ENCODE measurements at places on chromosomes 5 and 9.

- DNase-seq: no peak
Measured at GRCh38 chr5:162529886-162530285, 462.3 kb downstream of the GABRG2 start.

- DNase-seq: no peak
Measured at GRCh38 chr5:6611334-6612256, 21.2 kb downstream of the NSUN2 start.

- no peak for DNase-seq
Measured at GRCh38 chr5:10384483-10384882, 31.0 kb downstream of the MARCHF6 start.

DNA sequence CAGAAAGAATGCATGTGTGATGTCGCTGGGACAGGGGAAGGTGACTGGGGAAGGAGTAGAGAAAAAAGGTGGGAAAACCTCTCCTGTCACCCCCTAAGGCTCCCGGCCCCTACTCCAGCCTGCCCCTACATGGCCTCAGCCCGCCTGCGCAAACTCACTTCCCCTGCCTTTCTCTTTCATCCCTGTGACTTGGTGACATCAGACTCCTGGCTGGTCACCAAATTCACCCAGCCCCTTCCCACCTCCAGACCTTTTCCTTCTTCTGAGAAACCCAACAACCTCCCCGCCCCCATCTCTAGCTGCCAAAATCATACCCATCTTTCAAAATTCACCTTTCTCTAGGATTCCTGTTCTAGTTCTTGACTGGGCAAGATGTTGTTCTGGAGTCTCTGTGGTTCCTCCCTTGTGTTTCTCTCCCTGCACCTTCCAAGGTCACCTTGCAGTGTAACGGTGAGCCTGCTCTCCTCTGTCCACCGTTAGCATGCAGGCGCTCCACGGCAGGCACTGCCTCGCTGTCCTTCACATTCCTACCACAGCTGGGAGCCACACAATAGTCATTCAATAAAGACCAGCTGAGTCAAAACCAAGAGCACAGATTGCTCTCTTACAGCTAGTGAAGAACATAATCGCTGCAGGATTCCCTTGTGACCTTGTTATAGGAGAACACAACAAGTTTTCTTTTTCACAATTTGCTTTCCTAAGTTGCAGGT is 134.5 kb downstream of the FANCC start:
- DNase-seq: no peak

DNA sequence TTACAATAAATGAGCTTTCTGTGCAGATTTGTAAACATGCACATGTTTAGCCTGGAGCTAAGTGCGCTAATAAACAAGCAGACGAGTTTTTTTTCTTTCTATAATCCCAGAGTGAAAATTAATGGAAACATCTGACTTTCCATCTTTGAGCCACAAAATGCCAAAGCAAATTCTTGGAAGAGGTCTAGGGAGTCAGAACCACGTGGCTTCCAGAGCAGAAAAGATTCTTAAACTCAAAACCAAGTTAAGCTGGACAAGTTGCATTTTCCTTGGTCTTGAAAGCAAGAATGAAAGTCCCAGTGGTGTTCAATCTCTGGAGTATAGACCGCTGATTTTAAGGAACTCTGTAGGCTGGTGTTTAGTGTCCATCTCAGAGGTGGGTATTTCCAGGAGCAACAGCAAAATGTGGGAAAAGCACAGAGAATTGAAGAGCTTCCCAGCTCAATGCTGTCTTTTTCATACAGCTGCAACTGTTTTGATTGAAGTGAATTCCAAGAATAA is 71.4 kb downstream of the MYO10 start:
- DNase-seq: no peak

DNA sequence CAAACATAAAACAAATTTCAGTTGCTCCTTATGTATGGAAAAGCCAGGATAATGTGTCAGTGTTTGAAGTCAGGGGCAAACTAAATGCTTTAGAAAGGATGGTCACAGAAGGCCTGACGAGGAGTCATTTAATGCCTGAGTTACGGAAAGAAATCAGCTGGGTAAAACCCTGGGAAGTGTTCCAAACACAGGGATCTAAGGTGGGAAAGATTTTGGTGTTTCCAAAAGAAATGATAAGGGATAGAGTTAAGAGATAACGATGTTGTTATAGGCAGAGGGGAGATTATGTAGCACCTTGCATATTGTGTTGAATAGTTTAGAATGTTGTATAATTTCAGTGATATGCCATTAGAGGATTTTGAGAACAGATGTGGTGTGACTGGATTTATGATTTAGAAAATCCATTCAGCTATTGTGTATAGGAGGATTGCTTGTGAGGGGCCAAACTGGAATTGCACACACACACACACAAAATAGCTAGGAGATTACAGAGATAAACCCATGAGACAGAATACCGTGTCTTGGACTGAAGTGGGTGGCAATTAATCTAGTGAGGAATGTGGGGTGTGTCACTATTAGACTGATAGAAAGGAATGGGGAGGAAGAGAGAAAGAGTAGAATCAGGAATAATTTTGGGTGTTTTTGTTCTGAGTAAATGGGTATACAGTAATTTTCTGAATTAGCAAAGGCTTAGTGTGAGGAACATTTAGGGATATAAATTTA is 274.2 kb upstream of the DAB2 start:
- DNase-seq: no peak

DNA sequence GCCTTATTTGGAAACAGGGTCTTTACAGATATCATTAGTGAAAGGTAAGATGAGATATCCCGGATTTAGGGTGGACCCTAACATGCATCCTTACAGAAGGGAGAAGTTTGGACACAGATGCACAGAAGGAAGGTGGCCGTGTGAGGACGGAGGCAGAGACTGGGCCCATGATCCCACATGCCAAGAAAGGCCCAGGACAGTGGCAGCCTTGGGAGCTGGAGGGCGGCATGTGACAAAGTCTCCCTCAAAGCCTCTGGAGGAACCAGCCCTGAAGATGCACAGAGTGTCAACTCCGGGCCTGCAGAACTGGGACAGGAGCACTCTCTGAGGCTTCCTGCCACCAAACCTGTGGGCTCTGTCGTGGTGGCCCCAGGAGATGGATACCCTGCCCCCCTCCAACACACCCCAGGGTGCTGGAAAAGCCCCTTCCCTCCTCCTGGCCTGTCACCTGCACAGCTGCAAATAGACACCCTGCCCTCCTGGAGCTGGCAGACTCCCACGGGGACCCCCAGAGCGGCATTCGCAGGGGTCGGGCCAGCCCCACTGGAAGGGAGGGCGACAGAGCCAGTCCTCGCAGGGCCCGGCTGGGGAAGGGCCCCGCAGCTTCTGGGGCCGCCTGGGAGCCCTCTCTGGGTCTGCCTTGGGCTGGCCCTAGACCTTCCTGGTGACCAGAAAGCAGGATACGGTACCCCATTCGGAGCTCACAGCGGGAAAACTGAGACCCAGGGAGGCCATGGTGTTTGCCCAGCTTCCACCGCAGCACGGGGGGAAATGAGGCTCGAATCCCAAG is 7.9 kb downstream of the NACC2 start:
- DNase-seq: no peak

DNA sequence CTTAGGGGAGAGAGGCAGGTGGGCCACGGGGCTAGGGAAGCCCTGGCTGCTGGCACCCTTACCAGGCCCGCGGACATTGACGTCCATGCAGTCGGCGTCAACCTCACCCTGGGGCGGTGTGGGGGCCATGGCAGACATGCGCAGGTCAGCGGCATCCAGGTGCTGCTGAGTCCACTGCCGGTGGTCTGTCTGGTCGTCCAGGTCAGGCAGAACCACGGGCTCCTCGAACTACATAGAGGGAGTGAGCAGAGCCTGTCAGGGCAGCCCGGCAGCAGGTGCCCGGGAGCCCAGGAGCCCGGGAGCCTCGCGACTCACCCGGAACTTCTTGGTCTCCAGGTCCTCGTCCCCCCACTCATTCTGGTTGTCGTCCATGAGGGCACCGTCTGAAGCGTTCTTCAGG is 18.8 kb upstream of the SEC16A start:
- DNase-seq: no peak

GRCh38 chr9:115132648-115133047 is 14.7 kb upstream of the TNC start:
- DNase-seq: no peak

DNA sequence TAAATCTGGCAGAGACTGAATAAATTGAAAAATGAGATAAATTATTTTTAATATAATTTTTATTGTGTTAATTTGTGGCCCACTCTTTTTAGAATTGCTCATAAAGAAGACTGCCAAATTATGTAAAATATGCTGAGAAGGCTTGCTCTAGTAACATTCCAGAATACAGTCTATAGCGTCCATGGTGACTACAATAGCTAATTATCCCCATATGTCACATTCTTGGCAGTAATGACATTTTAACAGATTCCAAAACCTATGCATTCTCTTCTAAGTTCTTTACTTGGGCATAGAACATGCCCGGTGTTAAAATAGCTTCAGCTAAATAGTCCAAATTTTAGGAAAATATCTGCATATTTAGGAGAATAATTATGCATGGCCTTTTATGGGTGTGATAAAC is 697.0 kb upstream of the SEMA6A start:
- no peak for DNase-seq

DNA sequence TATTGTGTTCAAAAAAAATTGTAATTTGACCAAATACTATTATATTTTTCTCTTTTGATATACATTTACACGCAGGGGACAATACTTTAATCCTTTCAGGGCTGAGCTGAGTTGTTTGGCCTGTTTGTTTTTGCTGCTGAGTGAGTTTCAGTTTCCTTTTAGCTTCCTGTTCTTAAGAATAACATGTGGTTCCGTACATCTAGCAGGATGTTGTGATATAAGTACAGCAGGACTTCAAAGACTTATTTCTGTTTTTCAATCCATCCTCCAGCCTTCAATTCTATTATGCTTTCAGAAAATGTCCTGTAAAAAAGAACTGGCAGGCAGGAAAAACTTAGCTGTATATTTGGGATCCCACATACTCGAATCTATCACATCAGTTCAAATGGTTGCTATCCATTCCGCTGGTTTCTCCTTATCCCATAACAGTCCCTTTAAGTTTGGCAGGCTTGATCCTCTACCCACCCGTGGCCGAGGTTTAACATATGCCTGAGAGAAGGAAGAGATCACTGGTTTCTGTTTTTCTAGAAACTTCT is 1037.3 kb upstream of the ACO1 start:
- peak; percentile 14 for DNase-seq

DNA sequence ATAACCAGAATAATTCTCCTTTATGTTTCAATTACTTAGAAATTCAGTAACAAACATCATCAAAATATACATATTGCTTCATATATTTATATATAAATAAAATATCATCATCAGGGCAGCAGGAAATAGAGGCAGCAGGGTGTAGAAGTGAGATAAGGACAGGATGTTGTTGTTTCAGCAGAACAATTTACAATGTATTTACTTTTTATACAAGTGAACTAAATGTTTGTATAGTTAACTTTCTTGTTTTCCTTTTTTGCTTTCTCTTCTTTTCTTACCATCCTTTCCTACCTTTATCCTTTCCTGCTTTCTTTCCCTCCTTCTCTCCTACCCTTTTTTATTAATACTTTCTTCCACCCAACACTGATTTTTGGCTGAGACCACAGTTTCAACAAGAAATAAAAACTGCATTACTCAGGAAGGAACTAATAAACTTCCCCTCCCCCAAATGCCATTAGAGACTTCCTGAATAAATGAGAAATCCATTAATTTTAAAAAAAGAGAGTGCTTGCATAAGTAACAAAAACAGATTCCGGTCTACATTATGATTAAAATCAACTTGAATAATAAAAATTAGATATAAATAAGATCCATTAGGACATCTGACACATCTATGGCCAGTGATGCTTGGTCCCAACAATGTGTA is 159.8 kb upstream of the ACOT12 start:
- no peak for DNase-seq

DNA sequence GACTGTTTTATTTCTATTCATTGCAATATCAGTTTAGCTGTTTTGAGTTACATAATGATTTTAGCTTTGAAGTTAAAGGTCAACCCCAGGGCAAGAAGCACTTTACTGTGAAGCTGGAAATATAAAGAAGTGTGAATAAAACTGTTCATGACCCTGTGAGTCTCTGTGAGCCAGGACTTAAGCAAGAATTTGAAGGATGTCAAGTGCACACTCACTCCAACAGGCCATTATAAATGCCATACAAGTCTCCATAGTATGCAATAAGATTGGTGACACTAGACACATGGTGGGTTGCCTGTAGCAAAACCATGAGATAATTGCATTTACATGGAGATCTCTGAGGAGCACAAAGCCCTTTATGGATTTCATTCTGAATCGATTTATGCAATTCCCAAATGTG is 318.7 kb upstream of the ITGA1 start:
- no peak for DNase-seq

GRCh38 chr5:28926422-28926821 is 1888.0 kb upstream of the CDH9 start:
- no peak for DNase-seq

DNA sequence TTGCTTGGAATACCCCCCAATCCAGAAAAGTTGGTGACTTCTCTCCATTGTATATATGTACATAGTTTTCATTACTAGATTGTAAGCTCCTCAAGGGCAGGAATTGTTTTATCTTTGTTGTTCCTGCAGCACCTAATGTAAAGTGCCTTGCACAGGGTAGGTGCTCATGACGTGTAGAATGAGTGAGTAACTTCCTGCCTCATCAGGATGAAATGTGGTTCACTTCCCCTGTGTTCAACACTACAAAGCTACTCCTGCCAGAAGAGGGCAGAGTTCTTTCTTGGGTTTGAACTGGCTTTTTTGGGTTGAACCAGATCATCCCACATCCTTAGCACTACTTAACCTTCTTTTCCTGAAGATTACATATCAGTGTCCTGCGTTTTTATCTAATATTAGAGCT is 23.9 kb downstream of the GTF3C4 start:
- DNase-seq: peak; percentile 60

- DNase-seq: no peak
Measured at GRCh38 chr5:133242221-133242835, 190.5 kb downstream of the HSPA4 start.

GRCh38 chr5:173327084-173327947 is 898 bp downstream of the STC2 start:
- no peak for DNase-seq

DNA sequence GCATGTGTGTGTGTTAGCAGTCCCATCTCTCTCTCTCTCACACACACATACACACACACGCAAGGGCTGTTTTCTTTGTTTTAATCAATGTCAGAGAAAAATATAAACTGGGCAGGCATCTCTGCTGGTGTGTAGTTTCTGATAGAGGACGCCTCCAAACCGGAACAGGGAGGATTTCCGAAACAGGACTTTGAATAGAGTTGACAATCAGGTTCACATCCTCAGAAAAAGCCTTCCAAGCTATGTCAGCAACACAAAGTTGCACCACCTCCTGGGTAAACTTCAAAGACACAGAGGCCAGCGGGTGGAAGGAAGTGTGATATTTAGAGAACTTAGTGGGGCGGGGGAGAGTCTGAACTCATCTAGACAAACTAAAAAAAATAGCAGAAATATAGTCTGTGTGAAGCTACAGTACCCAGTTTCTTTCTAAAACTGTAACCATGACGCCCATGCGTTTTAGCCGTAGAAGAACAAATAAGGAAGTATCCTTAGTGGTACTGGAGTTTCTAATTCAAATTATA is 1.2 kb downstream of the ST8SIA4 start:
- DNase-seq: peak; percentile 95

GRCh38 chr9:4986296-4986695 is 1.2 kb downstream of the JAK2 start:
- peak; percentile 52 for DNase-seq

GRCh38 chr5:103223031-103223955 is 35.3 kb upstream of the MACIR start:
- no peak for DNase-seq

All from AML-193 (cell line).